ENCODE measurements at places on chromosomes 2 and 18.

DNA sequence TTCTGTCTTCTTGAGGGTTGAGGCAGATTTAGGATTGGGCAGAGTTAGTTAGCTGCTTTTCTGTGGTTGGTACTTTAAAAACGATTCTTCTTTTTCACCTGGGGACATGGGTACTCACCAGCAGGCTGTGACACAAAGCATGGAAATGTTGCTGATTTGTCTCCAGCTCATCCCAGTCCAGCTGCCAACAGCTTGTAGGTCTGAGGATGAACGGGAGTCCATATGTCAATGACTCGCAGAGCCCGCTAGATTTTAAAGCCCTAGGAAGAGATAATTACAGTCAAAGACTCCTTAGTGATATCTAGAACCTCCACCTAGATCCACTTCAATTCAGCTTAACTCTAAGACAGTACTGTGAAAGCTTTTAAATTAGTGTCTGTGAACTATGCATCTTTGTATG is 20.8 kb downstream of the DOK1 start:
- no peak for DNase-seq

DNA sequence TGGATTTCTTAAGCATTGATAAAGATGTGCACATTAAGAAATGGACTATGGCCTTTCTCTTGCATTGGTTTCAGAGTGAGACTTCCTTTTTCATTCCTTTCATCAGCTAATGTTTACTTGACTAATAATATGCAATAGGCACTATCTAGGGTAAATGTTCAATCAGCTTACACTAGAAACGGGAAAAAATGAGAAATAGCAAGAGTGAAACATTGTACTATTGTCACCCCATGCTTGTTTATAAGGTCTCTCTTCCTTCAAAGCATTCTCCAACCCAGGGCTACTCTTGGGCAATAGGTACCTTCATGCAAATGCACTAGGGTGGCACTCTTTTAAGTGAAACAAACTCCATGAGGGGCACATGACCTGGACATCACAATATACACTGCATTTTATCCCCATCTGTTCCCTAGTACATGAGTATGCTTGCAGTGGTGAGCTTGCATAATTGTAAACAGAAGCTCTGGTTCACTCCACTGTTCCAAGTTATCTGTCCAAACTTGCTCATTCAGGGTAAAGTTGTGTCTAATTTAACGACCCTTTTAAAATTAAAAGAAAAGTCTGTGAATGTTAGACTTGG is 402.3 kb downstream of the ERBB4 start:
- DNase-seq, result no peak

- no peak for DNase-seq
Measured at GRCh38 chr2:237597196-237598145, 6.9 kb upstream of the RAB17 start.

DNA sequence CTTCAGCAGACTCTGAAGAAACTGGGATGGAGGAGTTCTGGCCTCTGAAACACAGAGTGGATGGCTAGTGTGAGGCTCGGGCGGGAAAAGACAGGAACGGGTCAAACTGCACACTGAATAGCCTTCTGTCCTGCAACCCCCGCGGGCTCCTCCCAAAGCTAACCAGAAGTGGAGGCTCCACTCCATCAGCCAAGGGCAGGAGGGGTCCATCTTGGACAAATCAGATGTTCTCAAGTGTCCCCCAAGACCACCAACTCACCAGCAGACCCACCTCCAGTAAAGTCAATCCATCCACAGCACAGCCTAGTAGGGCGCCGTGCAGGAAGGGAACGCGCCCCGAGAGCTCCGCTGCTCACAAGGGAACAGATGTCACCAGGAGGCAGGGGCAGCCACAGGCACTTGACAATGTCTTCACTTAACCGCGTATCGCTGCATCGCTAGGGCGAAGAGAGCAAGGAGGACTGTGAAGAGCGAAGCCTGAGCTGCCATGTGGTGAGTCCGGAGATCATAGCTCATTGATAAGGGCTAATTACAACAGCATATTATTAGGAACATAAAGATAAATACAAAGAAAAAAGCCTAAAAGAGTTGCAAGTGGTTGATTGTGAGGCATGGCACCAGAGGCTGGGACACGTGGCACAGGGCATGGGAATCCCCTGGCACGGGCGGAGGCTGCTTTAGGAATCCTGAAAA is 494.6 kb upstream of the MYT1L start:
- no peak for DNase-seq

DNA sequence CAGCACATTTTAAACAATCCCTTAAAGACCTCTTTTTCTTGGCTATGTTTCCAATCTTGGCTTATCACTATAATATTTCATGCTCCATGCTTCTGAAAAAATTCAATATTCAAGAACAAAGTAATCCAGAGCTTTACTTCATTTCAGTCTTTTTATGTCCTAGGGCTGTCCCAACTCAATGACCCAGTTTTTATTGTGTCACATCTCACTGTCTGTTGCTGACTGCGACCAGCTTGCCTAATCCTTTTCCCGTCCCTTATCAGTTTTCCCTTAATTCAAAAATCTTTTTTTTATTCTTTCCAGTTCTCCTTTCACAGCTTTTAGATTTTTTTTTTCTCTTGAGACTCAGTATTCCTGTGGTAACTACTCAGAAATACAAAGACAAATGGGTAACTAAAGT is 10.2 kb downstream of the TMEM17 start:
- DNase-seq, result no peak

GRCh38 chr2:161165266-161165665 is 5.0 kb downstream of the TANK start:
- DNase-seq, result no peak

DNA sequence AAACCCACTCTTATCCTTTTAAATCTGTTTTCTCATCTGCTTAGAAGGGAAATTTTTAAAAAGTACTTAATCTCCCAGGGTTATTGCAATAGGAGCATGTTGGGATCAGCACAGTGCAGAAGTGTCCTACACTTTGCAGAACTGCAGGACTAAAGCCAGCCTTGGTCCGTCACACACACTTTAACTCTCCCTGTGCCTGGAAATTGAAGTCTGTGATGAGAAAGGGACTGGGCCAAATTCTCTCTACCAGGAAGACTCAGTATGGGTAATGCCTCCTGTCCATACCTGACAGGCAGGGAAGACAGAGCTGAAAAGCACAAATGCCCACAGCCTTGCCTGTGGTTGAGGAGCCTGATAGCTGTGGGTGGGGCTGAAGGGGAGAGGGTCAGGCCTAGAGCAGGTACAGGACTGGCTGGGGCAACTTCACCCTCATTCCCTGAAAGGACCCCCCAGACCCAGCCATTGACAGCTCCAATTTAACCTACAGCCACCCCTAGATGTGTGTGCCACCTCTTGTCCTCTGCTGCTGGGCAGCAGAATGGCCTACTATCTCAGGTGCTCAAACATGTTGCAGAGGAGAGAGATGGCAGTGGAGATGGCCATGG is 377.2 kb upstream of the KLHL29 start:
- DNase-seq, result no peak

DNA sequence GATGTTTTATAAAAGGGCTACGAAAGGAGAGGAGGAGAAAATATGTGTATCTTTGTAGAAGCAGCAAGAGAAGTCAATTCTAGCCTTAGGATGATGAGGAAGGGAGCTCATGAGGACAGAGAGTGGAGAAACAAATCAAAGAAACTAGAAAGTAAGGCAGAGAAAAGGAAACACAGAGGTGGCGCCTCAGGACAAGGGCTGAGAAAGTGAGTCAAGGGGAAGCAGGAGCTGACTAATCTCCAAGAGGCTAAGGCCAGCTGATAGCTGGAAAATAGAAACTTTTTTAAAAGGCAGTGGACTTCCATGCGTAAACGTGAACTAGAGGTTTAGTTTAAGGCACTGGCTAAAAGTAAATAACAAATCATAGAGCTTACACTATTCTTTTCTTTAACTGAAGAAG is 173.3 kb downstream of the ANKRD44 start:
- DNase-seq, result no peak

- DNase-seq, result no peak
Measured at GRCh38 chr2:42359965-42360483, 993 bp downstream of the COX7A2L start.

- no peak for DNase-seq
Measured at GRCh38 chr18:12376034-12376753, 833 bp downstream of the AFG3L2 start.

GRCh38 chr2:241818943-241819270 is 9.9 kb downstream of the NEU4 start:
- DNase-seq, result no peak

- no peak for DNase-seq
Measured at GRCh38 chr2:197157879-197158537, 152.6 kb downstream of the ANKRD44 start.

DNA sequence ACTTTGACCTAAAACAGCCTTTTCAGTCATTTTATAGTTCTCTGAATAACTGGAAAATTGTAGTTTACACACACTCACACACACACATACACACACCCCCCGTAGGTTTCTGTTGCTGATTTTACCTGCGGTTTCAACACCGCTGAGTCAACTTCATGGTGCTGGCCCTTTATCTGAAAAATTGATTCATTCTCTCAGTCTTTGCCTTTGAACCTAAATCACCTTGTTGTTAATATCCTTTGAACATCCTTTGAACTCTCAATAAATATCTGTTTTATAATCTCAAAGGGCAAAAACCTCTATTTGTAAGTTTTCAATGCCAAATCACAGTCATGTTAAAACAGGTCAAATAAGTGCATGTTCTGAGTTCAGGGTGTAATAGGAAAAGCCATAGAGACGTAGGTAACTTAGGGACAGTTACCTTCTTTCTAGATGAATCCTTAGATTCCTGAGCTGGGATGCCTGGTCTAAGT is 109.0 kb upstream of the BZW1 start:
- no peak for DNase-seq

GRCh38 chr2:240524963-240525718 is 32.6 kb downstream of the ANKMY1 start:
- DNase-seq, result no peak

- no peak for DNase-seq
Measured at GRCh38 chr18:79625195-79625923, 54.2 kb upstream of the CTDP1 start.

DNA sequence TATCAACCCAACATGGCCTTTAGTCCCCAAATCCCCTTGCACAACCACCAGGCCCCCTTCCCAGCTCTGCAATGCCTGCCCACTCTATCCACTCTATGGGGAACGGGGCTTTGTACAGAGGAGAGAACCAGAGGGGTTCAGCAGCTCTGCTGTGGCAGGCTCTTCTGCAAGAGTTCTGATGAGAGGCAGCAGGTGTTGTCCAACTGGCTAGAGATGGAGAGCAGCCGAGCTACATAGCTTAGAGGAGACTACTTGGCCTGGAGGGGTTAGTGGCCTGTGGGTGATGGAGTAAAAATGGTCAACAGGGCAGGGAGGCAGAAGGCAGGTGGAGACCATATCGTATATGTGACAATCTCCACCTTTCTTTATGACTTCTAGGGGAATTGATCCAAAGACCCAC is 103.0 kb downstream of the QPCT start:
- no peak for DNase-seq

DNA sequence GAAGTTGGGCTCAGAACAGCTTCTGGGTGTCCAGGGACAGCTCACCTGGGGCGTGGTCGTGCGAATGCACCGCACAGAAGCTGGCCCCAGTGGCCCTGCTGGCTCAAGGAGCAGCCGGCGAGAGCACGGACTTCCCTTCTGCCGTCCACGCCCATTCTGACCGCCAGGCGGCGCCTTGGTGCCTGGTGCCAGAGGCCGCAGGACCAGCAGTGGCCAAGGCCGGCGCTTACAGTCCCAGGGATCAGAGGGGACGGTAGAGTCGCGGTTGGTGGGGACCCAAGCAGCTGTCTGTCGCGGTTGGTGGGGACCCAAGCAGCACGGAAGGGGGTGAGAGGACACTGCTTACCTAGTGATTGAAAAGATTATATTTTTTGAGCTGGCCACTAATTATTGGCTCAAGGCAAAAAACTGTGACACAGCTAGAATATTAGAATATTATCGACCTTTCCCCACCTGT is 25.7 kb downstream of the NPPC start:
- DNase-seq, result peak; percentile 42

GRCh38 chr18:10481831-10482230 is 27.4 kb downstream of the APCDD1 start:
- DNase-seq, result no peak

- DNase-seq, result no peak
Measured at GRCh38 chr18:47719096-47719780, 211.2 kb downstream of the SMAD2 start.

DNA sequence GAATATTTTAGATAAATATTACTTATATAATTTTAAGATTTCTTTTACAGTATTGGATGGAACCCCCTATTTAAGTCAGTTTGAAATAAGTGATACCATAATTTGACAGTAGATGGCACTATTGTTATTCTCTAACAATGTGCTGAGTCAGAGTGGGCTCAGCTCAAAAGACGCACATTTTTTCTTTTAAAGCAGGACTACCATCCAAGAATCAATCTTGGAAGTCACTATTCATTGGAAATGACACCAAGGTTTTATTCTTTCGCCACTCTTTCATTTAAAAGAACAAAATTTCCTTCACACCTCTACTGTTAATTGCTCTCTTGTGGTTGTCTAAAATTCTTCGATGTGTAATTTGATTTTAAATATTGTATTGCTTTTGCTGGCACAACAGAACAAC is 32.6 kb upstream of the SPAG16 start:
- DNase-seq, result peak; percentile 88

- DNase-seq, result no peak
Measured at GRCh38 chr2:191114403-191114886, 36.3 kb downstream of the STAT4 start.

GRCh38 chr2:24818721-24819167 is 25.5 kb downstream of the CENPO start:
- no peak for DNase-seq

DNA sequence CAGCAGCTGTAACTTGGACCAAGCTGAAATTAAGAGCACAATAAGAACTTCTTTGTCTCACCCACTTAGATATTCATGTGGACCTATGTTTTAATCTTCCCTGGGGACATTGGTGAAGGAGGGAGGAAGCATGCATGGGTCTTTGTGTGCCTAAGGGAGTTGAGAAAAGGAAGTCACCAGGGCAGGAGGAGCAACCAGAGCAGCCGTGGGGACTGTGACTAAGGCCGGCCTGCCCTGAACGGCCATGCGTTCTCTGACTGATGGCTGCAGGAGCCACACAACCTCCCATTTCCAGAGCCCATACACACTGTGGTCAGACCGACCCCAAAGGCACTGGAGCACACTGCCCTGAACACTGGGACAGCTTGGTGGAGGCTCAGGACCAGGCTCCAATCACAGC is 43.7 kb upstream of the SLC35G4 start:
- no peak for DNase-seq

DNA sequence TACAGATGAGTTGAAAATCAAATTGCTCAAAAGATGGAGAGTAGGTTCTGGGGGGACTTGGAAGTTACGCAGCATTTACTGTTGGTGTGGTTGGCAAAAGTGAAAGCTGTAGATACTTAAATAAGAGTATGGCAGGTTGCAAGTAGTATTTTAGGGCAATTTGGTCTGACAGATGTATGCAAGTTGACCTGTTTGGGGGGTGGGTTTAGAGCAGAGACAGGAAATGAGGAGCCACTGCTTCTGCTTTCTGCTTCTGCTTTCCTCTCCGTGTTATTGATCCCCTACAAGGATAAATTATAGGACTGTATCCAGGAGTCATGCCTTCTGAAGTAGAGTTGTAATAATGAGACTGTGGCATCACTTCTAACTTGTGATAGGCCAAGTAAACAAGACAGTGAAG is 71.2 kb downstream of the EPAS1 start:
- no peak for DNase-seq

GRCh38 chr2:19120181-19120580 is 238.2 kb downstream of the OSR1 start:
- no peak for DNase-seq

- DNase-seq, result no peak
Measured at GRCh38 chr2:101899265-101899664, 92.5 kb upstream of the IL1R2 start.
